ENCODE measurements at places on chromosomes 12 and 14.
A peak's percentile ranks its signal among the peaks of the same experiment; 100 is the strongest.

- DNase-seq, result no peak
These were observed 74.4 kb upstream of the GALNT9 start for GRCh38 chr12:132403636-132404434.

GRCh38 chr12:111269718-111270117 is 99.2 kb downstream of the PHETA1 start:
- DNase-seq, result no peak

DNA sequence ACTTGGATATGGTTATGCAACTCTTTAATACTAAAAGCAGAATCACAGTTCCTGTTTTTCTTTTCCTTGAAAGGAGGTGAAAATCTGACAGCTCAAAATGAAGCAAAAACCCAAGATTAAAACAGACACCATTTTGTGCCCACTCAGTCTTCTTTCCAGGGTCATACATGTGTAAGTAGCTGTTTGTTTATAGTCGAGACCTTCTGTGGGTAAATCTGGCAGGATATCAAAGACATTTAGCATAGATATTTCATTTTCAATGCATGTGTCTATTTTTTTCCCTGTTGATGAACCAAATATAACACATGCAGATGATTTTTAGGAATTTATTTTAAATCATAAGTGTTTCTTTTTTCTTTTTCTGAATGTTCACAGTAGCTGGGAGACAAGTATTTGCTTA is 398.8 kb downstream of the FOXG1 start:
- no peak for DNase-seq

GRCh38 chr14:65496178-65496993 is 83.9 kb downstream of the FUT8 start:
- no peak for DNase-seq

GRCh38 chr14:91910196-91910595 is 37.3 kb downstream of the FBLN5 start:
- no peak for DNase-seq

DNA sequence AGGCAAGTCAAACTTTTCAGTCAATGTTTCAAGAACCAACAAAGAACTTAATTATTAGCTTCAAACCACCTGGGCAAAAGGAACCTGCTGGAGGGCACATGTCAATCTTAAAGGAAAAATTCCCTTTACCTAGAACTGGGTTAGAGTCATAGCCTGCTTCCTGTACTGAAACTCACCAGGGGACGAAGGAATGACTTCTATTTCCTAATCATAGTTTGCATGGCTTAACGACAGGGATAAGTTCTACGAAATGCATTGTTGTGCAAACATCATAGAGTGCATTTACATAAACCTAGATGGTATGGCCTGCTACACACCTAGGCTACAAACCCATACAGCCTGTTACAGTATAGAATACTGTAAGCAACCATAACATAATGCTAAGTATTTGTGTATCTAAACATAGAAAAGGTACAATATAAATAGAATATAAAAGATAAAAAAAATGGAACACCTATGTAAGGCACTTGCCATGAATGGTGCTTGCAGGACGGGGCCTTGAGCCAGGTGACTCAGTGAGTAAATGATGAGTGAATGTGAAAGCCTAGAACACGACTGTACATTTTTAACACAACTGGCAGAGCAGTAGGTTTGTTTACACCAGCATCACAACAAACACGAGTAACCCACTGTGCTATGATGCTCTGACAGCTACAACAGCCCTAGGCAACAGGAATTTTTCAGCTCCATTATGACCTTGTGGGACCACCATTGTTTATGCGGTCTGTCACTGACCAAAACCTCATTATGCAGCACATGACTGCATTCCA is 234.9 kb upstream of the CAND1 start:
- no peak for DNase-seq

GRCh38 chr14:49549881-49550280 is 36.3 kb downstream of the RPS29 start:
- no peak for DNase-seq

DNA sequence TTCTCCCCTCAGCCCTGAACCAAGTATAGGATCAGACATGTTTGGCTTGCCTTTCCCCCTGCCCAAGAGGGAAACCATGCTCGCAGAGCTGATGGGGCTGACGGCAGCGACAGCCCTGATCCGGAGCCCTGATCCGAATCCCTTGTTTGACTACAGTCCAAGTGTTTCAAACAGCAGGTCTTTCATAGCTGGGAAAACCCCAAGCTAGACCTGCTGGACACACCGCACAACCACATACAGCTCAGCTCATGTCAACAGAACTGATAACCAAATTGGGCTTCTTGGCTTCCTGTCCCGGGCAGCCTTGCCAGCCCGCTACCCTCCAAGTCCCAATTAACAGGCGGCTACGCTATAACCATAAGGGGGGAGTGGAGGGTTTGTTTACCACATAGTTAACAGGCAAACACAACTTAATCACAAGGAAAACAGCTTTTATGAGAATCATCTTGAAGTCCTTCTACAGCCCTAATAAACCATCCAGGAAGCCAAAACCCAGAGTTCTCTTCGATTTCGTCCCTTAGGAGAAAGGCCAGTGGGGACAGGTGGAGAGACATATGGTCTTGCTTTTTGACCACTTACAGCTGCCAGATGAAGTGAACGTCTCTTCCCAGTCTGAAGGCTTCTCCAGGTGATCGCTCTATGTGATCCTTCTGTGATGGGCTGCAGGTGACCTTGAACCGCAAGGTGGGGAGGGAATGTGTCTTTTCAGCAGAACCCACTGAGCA is 64.5 kb upstream of the MANSC4 start:
- DNase-seq, result no peak

DNA sequence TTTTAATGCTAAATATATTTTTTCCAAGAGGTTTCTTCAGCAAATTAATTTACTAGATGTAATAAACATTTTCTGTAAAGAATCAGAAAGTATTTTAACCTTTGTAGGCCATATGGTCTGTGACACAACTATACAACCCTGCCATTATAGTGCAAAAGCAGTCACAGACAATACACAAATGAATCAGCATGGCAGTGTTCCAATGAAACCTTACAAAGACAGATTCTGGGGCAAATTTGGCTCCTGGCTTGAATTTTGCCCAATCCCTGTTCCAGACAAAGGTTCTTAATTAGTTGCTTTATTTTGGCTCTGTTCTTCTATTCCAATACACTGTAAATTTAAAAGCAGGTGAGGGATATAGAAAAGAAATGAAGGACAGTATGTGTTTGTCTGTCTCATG is 352.5 kb downstream of the C12orf50 start:
- DNase-seq, result no peak

DNA sequence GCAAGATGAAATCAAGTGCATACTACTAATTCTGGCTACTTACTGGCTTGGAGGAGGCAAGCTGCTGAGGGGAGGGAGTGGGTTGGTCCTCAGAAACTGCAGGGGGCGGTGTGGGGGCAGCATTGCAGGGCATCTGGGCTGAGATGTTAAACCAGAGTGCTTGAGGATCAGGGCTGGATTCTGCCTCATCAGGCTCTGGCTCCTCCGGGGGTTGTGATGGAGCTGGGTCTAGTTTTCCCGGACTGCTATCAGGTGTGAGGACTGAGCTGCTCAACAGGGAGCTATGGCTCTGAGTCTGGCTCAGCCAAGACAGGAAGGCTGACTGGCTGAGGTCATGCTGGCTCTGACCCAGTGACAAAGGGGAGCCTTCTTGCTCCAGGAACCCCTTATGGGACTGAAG is 28.6 kb downstream of the BAZ2A start:
- no peak for DNase-seq

DNA sequence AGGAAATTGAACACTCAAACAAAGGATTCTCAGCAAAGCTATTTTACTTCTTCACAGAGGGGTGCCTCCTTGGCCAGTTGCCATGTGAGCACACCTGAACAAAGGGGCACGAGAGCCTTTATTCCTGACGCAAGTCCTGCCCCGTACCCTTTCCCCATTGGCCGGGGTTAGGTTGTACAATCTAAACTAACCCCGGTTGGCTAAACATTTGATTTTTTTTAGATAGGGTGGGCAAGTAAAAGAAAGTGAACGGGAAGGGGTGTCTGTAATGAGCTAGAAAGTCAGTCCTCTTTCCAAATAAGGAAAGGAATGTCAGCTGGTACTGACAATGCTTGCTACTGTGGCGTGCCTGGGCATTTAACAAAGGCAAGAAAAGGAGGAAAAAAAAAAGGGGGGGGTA is 135.5 kb upstream of the CDKN3 start:
- DNase-seq, result no peak

GRCh38 chr14:21940887-21941856 is 267.6 kb upstream of the OR4E1 start:
- DNase-seq, result no peak

- DNase-seq, result peak; percentile 64
These were observed 4.5 kb upstream of the MIA2 start for GRCh38 chr14:39229222-39229543.

- DNase-seq, result no peak
These were observed 19.5 kb upstream of the GAS2L3 start for GRCh38 chr12:100553936-100554335.

GRCh38 chr12:37543966-37544668 is 772.5 kb upstream of the ALG10B start:
- no peak for DNase-seq

- no peak for DNase-seq
These were observed 51.7 kb upstream of the G2E3 start for GRCh38 chr14:30507209-30507608.

DNA sequence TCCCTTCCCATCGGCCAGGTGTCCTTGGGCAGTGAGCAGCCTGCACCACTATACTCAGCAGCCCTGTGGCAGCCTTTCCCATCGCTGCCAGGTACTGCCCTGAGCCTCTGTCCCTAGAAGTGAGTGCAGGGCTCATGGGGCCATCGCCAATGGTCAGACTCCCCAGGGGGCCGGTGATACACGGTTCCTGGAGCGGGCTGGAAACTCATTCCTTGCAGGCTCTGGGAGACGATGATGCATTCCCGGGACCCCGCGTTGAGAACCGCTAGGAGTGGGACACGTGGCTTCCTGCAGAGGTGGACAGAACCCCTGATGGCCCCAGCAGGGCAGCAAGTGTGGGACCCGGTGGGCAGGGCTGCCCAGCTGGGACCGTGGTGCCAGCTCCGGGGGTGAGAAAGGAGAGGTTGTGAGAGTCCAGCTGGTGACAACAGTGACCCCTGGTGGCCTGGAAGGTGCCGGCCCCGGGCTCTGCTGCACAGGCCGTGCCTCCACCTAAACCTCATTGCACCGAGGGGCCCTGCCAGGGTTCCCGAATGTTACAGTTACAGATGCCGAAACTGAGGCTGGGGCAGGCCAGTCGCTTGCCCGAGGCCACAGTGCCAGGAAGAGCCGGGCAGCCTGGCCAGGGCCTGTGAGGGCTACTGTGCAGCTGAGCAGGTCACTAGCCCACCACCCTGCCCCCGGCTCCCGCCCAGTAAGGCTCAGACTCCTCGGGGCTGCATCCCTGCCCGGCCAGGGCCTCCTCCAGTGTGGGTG is 33.8 kb downstream of the FBRSL1 start:
- peak; percentile 12 for DNase-seq
